ENCODE measurements at places on chromosomes 16 and 17.
A peak's percentile ranks its signal among the peaks of the same experiment; 100 is the strongest.

DNA sequence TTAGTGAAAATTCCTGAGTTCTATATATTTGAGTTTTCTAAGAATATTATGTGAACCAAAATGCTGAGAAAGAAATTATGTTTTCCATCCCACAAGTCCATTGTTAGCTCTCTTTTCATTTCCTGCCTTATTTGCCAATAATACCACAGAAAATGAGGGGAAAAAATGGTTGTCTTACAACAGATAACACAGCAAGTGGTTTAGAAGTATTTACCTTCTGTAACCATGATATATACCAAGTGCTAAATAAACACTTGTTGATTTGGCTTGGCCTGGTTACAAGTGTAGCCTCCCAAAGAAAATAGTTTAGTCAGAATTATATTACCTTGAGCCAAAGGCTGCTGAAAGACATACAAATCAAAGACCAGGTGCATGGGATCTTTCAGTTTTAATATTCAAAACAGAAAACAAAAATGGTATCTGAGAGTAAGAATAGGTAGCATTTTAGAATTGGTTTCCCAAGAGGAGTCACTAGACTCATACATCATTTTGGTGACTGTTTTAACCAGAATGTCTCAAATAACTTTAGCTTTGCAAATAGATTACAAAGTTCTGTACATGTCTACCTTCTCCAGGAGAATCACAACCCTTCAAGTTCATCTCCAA is 439.8 kb upstream of the DYNLRB2 start:
- no peak for DNase-seq

DNA sequence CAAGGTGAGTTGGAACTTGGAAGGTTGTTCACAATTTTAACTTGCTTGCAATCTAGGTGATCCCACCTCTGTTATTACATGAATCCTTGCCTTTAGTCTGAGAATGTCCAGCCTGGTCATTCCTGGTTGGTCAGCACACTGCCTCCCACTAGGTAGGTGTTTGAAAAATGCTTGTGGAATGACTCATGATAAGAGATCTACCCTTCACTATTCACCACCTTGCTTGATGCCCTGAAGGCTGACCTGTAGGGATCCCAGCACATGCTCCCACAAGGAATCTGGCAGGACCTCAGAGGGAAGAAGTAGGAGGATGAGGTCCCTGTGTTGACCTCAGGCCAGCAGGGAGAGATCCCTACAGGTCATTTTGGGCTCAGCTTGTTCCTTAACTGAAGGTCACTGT is 30.2 kb upstream of the ABCA3 start:
- no peak for DNase-seq

GRCh38 chr17:71438631-71439146 is 682.1 kb upstream of the SOX9 start:
- DNase-seq: no peak

DNA sequence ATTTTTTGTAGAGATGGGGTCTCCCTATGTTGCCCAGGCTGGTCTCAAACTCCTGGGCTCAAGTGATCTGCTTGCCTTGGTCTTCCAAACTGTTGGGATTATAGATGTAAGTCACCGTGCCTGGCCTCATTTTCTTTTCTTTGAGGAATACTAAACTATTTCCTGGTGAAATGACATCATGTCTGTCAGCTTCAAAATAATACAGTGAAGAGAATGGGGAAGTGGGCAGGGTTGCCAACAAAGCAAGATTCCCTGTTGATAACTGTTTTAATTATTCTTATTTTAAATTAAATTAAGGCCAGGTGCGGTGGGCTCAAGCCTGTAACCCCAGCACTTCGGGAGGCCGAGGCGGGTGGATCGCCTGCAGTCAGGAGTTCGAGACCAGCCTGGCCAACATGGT is 21.1 kb downstream of the PIPOX start:
- DNase-seq: no peak

GRCh38 chr17:39979893-39980350 is 685 bp upstream of the PSMD3 start:
- DNase-seq: no peak

- no peak for DNase-seq
Observed at GRCh38 chr16:50399411-50399810, 30.6 kb upstream of the BRD7 start.

DNA sequence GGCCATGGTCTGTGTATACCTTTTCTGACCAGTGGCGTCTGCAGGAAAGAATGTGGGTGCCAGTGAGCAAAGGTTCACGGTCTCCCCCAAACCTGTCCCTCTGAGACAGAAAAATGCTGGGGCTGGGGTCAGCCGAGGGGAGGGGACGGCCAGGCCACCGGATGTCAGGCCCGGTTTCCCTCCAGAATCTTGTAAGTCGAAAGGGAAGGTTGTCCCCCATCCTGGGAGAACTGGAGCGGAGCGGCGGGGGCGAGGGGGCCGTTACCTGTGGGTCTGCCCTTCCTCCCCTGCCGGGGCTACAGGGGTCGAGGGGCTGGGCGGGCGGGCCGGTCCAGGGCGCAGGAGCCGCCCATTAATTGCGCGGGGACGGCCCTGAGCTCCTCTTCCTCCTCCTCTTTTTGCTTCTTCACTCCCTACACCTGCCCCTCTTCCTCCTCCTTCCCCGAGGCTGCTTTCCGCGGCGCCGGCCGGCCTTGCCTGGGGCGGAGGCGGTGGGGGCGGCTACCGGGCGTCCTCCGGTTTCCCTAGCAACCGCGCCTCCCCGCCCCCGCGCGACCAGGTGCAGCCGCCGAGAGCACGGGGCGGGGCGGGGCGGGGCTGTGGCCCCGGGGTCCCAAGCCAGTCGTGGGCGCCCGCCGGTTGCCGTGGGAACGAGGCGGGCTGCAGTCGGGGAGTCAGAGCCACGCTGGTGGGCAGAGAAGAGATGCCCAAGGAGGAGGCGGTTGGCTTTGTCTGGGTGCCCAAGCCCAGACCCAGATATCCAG is at the start of gene MARCHF10:
TSS of gene MARCHF10 (minus strand) at position 503 of the 764 bp plus-strand sequence. CDS start 6,579 bp downstream, outside the sequence.
- DNase-seq: peak; percentile 42

GRCh38 chr17:72143245-72143644 is 22.4 kb downstream of the SOX9 start:
- DNase-seq: no peak

GRCh38 chr16:28925386-28926228 is 569 bp upstream of the RABEP2 start:
- DNase-seq: peak; percentile 76

DNA sequence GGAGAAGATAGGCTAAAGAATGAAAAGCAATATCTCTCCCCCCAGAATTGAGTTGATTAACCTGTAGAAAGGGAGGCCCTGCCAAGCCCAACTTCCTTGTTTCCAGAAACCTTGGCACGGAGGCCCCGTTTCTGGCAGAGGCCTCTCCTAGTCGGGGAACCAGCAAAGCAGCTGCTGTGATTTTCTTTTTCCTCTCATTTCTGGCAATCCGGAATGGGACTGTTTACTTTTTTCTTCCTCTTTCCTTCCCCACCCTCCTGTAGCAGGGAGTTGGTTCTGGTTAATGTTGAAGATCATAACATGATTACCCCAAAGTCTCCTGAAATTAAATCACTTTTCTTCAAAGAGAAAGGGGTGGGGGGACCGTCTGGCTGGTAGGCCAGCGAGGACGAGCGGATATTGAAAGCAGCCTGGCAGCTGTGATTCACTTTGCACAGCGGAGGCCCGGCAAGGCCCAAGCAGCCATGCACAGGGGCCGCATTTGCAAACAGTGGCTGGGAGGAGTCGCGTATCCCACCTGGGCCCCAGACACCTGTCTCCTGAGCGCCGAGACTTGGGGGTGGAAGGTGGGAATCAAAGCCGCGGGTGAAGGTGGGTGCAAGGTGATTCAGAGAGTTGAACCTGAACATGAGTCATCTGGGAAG is 51.5 kb downstream of the NTN1 start:
- no peak for DNase-seq

DNA sequence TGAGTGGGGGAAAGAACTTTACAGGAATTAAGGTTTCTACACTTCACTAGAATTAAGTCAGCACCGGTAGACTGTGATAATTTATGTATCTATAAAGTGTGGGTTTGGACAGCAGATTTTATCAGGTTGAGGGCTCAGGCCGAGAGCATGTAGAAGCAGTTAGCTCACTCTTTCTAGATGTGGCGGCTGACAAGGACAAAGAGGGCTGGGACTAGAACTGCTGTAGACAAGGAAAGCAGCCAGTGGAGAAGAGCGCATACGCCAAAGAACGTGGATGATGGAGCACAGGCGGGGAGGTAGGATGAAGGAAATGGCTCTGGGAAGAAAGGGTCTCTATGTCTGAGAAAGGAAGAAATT is 504 bp upstream of the GOSR1 start:
- DNase-seq: no peak

DNA sequence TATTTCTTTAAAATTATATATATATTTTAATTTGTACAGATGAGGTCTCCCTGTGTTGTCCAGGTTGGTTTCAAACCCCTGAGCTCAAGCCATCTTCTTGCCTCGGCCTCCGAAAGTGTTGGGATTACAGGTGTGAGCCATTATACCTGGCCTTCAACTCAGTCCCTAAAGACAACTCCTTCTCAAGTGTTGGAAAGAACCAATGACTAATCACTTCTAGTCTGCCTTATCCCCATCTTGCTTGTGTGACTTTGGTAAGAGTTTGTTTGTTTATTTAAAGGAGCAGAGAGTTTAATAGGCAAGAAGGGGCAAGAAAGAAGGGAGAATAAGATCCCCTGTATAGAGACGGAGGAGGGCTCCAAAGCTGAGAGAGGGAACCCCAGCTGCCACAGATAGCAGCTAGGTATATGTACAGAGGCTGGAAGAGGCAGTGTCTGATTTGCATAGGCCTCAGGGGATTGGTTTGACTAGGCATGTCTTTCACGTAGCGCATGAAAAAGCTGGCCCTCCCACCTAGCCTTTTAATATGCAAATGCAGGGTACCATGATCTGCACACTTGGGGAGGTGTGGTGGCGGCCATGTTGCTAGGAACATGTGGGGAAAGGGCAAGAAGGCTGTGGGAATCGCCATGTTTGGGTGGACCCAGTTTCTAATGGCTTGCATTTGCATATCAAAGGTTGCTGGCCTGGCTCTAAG is 21.5 kb downstream of the ABCC1 start:
- no peak for DNase-seq

DNA sequence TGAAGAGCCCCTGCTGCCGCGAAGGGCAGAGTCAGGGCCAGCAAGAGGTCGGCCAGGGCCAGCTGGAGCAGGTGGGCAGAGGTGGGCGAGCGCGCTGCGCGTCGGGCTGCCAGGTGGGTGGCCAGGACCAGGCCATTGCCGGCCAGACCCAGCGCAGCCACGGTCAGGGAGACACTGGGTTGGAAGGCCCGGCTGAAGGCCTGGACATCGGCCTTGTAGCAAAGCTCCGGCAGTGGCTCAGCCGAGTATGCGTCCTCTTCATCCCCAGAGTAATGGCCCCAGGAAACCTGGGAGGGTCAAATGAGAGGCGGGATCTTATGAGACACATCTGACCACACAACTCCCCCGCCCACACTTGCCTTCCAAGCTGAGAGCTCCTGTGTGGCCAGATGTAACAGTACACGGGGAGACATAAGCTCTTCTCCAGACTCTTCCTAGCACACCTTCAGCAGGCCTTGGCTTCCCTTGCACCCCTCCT is 1.3 kb downstream of the CCR10 start:
- DNase-seq: no peak

Measured in stimulated activated CD8-positive, alpha-beta memory T cell treated with anti-CD3 and anti-CD28 coated beads, Interleukin-4, amount 100 ng/mL, for 24 hours (primary cell).